Cardiac septum (tissue), 1 donor: ENCODE measurements at places on chromosomes 2 and 18. TPM values are rescaled to one million over a fixed set of nuclear protein-coding genes. Genes with fewer than 3 reads are reported as not detected.

- no peak for DNase-seq
These were observed 741 bp upstream of the GCKR start for GRCh38 chr2:27495840-27496356.

DNA sequence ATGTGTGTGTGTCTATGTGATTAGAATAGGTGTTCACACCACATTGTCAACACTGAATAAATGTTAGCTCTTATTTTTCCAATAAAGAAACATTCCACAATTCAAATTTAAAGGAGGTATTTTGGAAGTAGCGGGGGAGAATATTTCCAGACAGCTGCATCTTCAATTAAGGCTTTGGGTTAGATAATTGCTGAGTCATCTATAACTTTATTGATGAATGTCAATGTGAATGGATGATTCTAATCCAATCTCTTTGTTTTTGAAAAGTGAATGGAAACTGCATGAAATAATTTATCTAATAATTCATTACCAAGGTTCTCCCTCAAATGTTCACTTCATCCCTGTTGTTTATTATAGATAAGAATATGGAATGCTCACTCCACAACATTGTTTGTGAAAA, 625.2 kb downstream of the IRS1 start:
- no peak for DNase-seq

GRCh38 chr2:239905306-239905705, 119.8 kb downstream of the NDUFA10 start:
- no peak for DNase-seq

GRCh38 chr2:26983746-26984145, 13.3 kb downstream of the MAPRE3 start:
- no peak for DNase-seq

- no peak for DNase-seq
These were observed 6.2 kb downstream of the GLI2 start for GRCh38 chr2:120741571-120742561.

DNA sequence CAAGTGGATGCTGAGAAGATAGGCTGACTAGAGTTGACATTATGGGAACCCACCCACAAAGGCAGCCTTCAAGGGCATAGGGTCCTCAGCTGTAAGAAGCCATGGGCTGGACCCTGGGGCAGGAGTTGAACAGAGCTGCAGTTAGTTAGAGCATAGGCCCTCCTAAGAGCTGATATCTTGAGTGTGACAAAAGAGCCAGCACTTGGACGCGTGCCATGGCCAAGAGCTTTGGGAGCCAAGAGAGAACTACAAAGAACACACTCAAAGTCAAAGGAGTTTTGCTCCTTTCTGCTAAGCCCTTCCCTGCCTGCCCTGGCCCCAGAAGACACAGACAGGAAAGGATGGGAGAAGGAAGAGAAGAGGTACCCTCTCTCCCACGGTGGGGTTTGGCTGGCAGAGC, 29.9 kb upstream of the AGAP1 start:
- no peak for DNase-seq

ACVR1C gene
- total RNA-seq, result 0.59 TPM

PLB1 gene
- 2.0 TPM for total RNA-seq

TCF4 gene
- total RNA-seq, result 69.9 TPM
